ENCODE measurements at places on chromosomes 7 and 10.

GRCh38 chr10:107477266-107477665 is 312.8 kb upstream of the SORCS1 start:
- no peak for DNase-seq

DNA sequence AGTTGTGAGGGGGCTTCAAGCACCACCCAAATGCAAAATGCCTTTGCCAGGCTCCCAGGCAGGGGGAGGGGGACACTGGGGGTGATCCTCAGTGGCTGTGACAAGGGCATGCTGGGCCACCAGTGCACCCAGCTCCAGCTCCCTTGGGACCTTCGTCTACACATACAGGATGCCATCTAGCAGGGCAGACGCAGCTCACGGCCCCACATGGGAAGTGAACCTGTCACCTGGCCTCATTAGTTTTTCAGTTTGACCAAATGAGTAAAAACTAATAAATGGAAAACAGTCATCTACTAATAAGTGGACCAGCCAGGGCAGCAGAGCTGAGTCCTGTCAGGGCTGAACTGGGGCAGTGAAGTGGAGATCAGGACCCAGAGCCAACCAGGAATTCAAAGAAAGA is 50.2 kb downstream of the TLL2 start:
- DNase-seq, result no peak

GRCh38 chr7:55476852-55477780 is 95.2 kb downstream of the VOPP1 start:
- no peak for DNase-seq

GRCh38 chr7:74126220-74126880 is 42.7 kb downstream of the LIMK1 start:
- DNase-seq, result no peak

DNA sequence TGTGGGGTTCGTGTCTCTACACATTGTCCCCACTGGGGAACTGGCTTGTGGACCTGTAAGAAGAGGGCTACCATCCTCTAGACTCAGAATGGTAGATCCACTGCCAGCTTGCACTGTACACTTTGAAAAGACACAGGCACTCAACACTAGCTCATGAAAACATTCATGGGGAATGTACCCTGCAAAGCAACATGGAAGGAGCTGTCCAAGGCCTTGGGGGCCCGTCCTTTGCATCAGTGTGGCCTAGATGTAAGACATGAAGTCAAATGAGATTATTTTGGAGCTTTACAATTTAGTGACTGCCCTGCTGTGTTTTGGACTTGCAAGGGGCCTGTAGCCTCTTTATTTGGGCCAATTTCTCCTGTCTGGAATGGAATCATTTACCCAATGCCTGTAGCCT is 399.0 kb upstream of the PCDH15 start:
- no peak for DNase-seq

DNA sequence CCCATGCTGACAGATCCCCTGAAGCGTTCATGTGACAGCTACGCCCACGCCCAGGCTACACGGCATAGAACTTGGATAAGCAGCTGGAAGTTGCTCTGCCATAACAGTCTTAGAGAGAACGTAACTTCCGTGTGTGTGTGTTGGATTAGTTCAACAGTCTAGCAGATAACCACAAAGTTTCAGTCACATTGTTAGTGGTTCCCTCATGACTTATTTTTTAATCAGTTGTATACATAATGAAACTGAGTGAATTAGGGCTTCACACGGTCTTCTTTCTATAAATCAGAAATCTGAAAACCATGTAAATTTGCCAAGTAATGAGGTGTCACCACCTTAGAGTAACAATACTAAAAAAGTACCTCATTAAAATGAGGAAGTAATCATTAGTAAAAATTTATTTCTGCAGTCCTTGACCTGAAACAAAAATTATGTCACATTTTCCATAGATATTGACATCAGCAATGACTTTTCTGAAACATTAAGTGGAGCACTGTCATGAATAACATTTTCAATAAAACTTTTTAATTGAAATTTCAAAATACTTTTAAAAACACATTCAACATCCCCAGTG is 21.7 kb upstream of the MACC1 start:
- DNase-seq, result no peak

Measured in neural progenitor cell (in vitro differentiated cells).